ENCODE measurements at places on chromosomes 1 and 21.
A peak's percentile ranks its signal among the peaks of the same experiment; 100 is the strongest.

- peaks cover 2% of the 10 kb centered on the region for H3K4me1 ChIP-seq
- H3K27ac ChIP-seq = no peak overlapping the region
Observed at GRCh38 chr1:1959840-1960479, 40.9 kb upstream of the TMEM52 start.

DNA sequence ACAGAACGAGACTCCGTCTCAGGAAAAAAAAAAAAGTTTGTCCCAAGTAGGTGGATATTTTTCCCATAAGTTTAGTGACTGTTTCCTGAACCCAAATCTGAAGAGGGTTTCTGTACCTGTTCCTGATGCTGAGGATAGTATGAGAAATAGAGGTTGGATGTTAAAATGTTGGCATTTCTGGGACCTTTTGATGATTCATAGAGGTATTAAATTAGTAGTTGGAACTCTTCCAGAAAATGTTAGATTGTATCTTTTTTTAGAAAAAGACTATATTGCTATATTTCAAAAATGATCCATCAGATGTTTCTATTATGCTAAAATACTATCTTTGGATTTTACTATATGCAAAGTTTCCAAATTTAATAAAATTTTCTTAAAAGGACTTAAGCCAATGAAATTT is 2.9 kb upstream of the CENPL start:
- H3K4me3 ChIP-seq = no peak overlapping the region
- peaks cover 41% of the 10 kb centered on the region for H3K36me3 ChIP-seq
- DNase-seq = no peak
- no peak overlapping the region for H3K27ac ChIP-seq
- H3K27me3 ChIP-seq = no peaks in the 10 kb centered on the region

- H3K4me3 ChIP-seq = peak overlapping the region; percentile 89
- H3K36me3 ChIP-seq = peaks cover 9% of the 10 kb centered on the region
- DNase-seq = peak; percentile 14
Observed at GRCh38 chr1:230067871-230068620, 1.0 kb downstream of the GALNT2 start.

GRCh38 chr1:43358121-43358745 is 548 bp upstream of the CDC20 start:
- H3K4me3 ChIP-seq = peak overlapping the region; percentile 76
- no peak for DNase-seq
- H3K27ac ChIP-seq = peak overlapping the region; percentile 41
- H3K27me3 ChIP-seq = no peaks in the 10 kb centered on the region

- no peaks in the 10 kb centered on the region for H3K27me3 ChIP-seq
- no peak for DNase-seq
- H3K36me3 ChIP-seq = peaks cover 12% of the 10 kb centered on the region
- H3K4me3 ChIP-seq = no peak overlapping the region
- H3K27ac ChIP-seq = no peak overlapping the region
Observed at GRCh38 chr1:41514381-41514780, 29.9 kb upstream of the EDN2 start.

GRCh38 chr1:27529704-27530018 is 39.7 kb upstream of the WASF2 start:
- H3K27me3 ChIP-seq = peaks cover 12% of the 10 kb centered on the region
- peaks cover 29% of the 10 kb centered on the region for H3K4me1 ChIP-seq
- peak overlapping the region; percentile 16 for H3K4me3 ChIP-seq
- H3K27ac ChIP-seq = no peak overlapping the region

GRCh38 chr1:97654876-97655585 is 265.8 kb downstream of the DPYD start:
- H3K27me3 ChIP-seq = no peaks in the 10 kb centered on the region
- no peak for DNase-seq
- no peaks in the 10 kb centered on the region for H3K4me1 ChIP-seq

DNA sequence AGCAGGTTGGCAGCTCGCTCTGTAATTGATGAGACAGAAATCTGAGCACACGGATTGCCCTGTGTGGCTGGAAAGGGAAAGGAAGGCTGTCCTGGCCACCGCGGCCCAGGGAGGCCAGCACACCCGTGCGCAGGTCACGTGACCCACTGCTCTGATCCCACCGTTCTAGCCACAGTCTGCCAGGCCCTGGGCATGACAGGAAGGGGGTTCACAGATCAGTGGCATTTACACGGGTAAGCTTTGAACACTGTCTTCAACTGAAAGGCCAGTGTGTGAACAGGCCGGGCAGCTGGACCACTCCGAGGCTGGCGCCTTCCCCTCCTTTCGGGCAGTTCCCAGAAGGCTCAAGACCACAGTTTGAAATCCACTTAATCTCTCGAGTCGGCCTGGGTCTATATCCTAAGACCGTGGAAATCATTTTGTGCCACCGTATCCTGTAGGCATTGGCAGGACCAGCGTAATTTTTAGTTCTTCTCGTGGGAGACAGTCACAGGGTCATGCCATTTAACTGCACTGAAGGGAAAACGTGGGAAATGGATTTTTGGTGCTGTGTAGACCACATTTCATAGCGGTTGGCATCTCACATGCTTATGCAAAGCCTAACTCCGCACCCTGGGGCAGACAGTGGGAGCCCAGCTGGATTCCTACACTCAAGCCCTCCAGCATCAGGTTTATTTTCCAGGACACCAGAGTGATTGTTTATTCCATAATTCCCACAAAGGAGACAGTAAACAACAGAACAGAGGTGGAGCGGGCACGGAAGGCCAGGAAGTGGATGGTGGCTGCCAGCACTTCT is 3.1 kb upstream of the ADARB1 start:
- H3K4me3 ChIP-seq = no peak overlapping the region
- H3K36me3 ChIP-seq = peaks cover 5% of the 10 kb centered on the region
- H3K4me1 ChIP-seq = peaks cover 10% of the 10 kb centered on the region
- DNase-seq = no peak
- no peak overlapping the region for H3K27ac ChIP-seq

- no peak overlapping the region for H3K4me3 ChIP-seq
- H3K4me1 ChIP-seq = no peaks in the 10 kb centered on the region
- no peak overlapping the region for H3K27ac ChIP-seq
- peaks cover 32% of the 10 kb centered on the region for H3K27me3 ChIP-seq
- no peak for DNase-seq
Observed at GRCh38 chr1:197850042-197850441, 52.4 kb upstream of the C1orf53 start.

DNA sequence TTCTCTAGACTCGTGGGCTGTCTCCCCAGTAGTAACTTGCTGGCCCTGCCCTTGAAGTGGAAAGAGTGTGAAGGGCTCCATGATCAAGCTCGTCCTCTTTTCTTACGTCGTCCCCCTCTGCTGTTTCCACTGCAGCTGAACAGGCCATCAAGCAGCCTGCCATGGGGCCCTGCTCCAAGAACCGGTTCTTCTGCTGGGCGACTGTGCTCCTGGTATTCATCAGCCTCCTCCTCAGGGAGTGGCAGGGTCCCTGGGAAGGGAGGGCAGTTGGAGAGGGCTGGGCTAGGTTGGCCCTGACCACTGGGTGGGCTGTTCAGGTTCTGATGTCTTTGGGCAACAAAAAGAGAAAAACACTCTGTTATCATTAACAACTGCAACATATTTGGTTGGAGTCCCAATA is 151.5 kb downstream of the FCRL5 start:
- no peak for DNase-seq
- H3K4me3 ChIP-seq = no peak overlapping the region
- no peak overlapping the region for H3K27ac ChIP-seq
- peaks cover 38% of the 10 kb centered on the region for H3K27me3 ChIP-seq
- H3K4me1 ChIP-seq = no peaks in the 10 kb centered on the region

- H3K4me3 ChIP-seq = no peak overlapping the region
- H3K36me3 ChIP-seq = peaks cover 20% of the 10 kb centered on the region
- no peak for DNase-seq
- H3K27me3 ChIP-seq = peaks cover 23% of the 10 kb centered on the region
Observed at GRCh38 chr1:19061798-19062197, 105.3 kb upstream of the IFFO2 start.

DNA sequence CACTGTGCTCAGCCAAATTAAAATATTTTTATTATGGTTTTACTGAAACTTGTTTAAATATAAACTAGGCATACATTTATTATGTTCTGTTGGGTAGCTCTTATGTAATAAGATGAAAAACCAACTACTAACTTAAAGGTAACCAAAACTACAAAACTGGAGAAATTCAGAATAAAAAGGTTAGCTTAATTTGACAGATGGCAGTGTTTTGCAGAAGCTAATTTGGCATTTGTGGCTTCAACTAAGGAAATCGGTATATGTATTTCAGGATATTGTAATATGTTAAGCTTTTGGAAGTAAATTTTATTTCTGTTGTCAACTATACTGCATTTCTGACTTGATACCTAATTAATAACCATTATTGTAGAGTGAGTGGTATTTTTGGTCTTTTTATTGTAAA is 18.8 kb downstream of the USP25 start:
- H3K27me3 ChIP-seq = no peaks in the 10 kb centered on the region
- DNase-seq = no peak
- no peak overlapping the region for H3K27ac ChIP-seq
- peaks cover 1% of the 10 kb centered on the region for H3K36me3 ChIP-seq
- no peak overlapping the region for H3K4me3 ChIP-seq

DNA sequence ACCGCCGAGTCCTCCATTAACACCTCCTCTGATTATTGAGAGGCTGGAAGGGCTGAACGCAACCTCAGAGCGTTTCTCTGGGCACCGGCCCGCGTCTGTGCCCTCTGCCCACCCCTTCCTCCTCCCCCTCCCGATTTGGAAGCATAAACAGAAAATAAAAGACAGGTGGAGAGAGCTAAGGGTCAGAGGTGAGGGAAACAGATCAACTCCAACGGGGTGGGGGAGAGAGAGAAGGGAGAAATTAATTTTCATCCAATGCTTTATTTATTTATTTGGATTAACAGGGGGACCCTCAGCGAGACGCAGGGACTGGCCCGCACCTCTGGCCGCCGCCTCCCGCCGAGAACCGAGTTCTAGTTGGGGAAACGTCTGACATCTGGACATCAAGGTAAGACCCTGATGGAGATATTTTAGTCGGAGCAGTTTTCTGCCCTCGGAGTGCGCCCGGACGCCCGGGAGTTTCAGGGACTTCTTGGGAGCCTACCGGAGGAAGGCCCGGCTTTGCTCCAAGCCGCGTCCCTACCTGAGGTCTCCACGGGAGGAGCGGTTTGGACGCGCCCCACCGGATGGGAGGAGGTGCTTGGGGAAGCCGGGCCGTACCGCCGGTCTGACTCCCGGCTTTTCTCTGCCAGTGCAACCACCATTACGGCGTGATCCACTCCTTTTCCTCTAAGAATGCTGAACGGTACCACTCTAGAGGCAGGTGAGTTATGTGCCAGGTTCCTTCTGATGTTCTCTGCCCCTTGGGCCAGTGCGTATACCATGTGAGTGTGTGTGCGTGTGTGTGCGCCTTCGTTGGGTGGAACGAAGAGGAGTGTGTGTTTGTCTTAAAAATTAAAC is 5.1 kb upstream of the LHX9 start:
- H3K27ac ChIP-seq = no peak overlapping the region
- no peak for DNase-seq
- H3K4me3 ChIP-seq = peak overlapping the region; percentile 85
- peaks cover 100% of the 10 kb centered on the region for H3K27me3 ChIP-seq
- H3K36me3 ChIP-seq = peaks cover 18% of the 10 kb centered on the region
- H3K4me1 ChIP-seq = peaks cover 52% of the 10 kb centered on the region

DNA sequence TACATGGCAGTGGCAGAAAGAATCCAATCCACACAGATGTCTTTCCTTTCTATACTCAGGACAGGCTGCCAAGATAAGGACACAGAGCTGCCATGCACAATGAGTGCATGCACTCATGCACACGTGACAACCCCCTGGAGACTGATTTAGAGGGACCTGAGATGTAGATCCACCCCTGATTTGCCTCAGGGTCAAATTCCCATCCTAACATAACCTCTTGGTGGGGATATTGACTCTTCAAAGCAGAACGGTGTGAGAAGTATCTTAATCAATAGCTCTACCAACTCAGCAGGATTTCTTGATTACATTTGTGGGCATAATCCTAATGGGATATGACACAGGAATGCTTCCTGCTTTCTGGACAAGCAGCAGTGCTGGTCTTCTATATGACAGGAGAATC is 125.2 kb upstream of the DSCAM start:
- no peaks in the 10 kb centered on the region for H3K4me1 ChIP-seq
- H3K27ac ChIP-seq = no peak overlapping the region
- H3K36me3 ChIP-seq = no peaks in the 10 kb centered on the region
- H3K4me3 ChIP-seq = no peak overlapping the region
- no peaks in the 10 kb centered on the region for H3K27me3 ChIP-seq

GRCh38 chr21:28742527-28742926 is 250.2 kb downstream of the LTN1 start:
- H3K4me1 ChIP-seq = peaks cover 12% of the 10 kb centered on the region
- H3K36me3 ChIP-seq = peaks cover 3% of the 10 kb centered on the region
- DNase-seq = no peak
- H3K4me3 ChIP-seq = no peak overlapping the region
- no peak overlapping the region for H3K27ac ChIP-seq

DNA sequence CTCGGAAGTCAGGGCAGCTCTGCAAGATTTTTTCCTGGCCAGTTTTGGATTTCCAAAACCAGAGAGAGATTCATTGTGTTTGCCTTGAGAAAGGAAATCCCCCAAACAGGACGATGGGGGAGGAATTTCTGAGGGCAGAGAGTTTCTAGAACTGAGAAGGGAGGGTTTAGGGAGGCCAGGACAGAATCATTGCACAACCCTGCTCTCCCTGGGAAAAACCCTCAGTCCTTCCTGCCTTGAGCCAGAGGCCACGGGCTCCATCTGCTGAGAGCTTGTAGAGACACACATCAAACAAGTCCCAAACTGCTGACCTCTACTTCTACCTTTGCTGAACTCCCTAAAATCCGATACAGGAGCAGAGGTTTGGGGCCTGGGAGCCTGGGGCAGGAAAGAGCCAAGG is 99.7 kb downstream of the NMNAT2 start:
- H3K27me3 ChIP-seq = peaks cover 47% of the 10 kb centered on the region
- H3K4me1 ChIP-seq = no peaks in the 10 kb centered on the region
- H3K4me3 ChIP-seq = no peak overlapping the region
- no peaks in the 10 kb centered on the region for H3K36me3 ChIP-seq
- no peak for DNase-seq

DNA sequence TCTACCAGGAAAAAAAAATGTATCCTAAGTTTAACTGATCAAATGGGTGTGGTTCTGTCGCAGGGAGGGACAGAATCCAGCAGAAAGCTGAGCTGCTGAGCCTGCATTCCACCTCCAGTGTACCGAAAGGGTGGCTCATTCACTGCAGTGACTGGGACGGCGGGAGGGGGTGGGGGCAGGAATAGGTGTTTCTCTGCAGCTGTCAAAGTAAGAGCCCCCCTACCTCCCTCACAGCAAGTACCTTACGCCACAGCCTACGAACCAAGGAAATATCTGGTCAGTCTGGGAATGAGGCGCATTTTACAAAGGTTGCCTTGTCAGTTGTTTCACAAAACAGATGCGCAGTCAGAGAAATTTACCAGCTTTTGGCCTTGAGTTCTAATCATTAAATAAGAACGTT is 1.7 kb downstream of the S100B start:
- H3K36me3 ChIP-seq = no peaks in the 10 kb centered on the region
- H3K27ac ChIP-seq = no peak overlapping the region
- no peaks in the 10 kb centered on the region for H3K27me3 ChIP-seq
- H3K4me3 ChIP-seq = no peak overlapping the region
- H3K4me1 ChIP-seq = peaks cover 27% of the 10 kb centered on the region

GRCh38 chr1:19946331-19946751 is 22.9 kb upstream of the PLA2G2E start:
- H3K4me3 ChIP-seq = no peak overlapping the region
- no peak for DNase-seq
- peaks cover 15% of the 10 kb centered on the region for H3K27me3 ChIP-seq
- no peak overlapping the region for H3K27ac ChIP-seq

- no peaks in the 10 kb centered on the region for H3K4me1 ChIP-seq
- H3K4me3 ChIP-seq = no peak overlapping the region
- DNase-seq = no peak
- no peaks in the 10 kb centered on the region for H3K36me3 ChIP-seq
Observed at GRCh38 chr1:53155534-53155933, 13.1 kb upstream of the SLC1A7 start.
